Pons (tissue), 1 donor: ENCODE measurements at places on chromosomes 3 and 15.

DNA sequence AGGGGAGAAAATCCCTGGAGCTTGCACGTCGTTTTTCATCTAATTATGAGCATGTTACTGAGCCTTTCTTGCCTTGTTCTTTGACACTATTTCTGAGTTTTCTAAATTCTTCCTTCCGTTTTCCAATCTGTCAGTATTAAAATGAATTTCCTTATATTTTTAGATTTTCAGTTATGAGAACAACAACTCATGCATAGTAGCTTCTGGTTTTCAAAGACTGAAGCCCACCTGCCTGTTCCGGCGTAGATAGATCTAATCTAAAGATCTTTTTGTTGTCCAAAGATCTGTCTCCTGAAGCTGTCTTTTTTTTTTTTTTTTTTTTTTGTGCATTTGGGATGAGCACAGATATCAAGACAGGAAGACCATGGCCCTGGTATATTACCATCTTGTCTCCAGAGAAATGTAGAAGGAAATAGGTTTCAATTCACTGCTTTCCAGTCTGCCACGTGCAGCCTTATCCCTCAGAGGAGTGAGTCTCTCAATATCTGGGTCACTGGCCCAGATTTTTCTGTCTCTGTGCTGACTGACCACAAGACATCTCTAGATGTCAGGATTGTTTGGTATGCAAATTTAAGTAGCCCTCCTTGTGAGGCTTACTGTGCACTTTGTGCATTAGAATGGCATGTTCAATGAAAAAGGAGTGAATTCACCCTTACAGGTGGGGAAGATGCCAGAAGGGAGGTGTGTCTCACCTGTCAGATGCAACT, 222.3 kb upstream of the TMC3 start:
- no peak for DNase-seq

DNA sequence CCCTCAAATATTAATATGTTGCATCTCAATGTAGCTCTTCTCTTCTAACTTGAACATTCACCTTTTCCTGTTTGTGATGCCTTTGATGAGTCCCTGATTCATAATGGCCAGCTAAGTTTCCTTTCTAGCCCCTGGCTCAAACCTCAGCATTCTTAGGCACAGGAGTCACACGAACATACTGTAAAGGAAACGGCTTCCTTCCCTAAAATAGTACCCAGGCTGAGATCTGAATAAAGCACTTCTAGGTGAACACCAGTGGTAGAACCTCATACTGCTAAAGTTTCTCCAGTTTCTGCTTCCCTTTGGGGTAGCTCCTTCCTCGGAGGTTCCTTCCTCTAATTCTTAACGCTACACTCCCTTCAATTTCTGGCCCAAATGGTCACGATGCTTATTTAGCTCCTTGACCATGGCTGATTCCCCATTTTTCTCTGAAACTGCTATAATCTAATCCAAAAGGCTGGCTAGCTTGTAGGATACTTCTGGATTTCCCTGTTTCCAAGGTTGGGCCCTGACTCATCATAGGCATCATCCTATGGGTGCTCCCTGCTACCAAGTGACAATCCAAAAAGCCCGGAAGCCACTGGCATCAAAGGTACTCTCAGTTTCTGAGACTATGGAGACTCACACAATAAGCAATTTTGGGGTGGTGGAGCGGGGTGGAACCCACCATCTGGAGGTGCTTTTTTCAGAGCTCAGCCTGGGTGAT, 2.4 kb downstream of the ANAPC13 start:
- no peak for DNase-seq

DNA sequence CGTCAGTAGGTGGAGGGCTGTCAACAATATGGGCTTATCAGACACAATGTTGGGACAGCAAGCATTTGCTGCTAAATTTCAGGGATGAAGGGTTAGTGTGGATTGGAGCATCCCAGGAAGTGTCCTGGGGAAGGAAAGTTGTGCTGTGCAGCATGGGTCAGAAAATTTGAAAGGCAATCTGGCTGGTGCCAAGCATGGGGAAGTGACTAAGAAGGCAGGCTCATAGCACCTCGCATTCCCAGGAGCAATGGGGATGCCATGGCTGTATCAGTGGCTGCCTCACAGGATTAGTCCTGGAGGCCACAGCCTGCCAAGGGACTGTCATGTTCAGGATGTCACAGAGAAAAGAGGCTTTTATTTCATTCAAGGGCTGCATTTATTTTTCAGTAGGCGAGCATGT, 322.4 kb upstream of the TRIM42 start:
- DNase-seq, result no peak

- no peak for DNase-seq
Measured at GRCh38 chr15:58473724-58474123, 41.9 kb downstream of the LIPC start.

DNA sequence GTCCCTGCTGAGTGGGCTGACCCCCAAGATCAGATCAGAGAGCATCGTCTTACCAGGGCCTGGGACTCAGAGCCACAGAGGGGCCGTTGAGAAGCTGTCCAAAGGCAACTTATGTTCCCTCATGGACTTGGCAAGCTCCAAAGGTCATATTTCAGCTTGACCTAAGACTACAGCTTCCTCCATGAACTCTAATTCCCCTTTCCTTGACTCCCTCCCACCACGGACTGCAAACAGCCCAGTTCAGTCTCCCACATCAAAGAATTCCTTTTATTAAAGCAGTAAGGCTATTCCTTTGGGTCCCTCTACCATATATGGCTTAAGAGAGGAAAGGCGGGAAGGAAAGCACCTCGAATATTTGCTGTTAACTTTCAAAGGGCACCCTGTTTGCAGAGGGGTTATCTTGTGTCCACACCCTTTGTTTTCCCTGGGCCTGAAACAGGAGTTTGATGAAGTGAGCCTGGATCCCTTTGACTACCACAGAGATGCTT, 146.1 kb upstream of the THBS1 start:
- no peak for DNase-seq

- DNase-seq, result peak; percentile 19
Measured at GRCh38 chr15:60390871-60391501, 6.8 kb downstream of the ANXA2 start.
